ENCODE measurements at places on chromosomes 5 and 9. TPM values are rescaled to one million over a fixed set of nuclear protein-coding genes. Genes with fewer than 3 reads are reported as not detected.

DNA sequence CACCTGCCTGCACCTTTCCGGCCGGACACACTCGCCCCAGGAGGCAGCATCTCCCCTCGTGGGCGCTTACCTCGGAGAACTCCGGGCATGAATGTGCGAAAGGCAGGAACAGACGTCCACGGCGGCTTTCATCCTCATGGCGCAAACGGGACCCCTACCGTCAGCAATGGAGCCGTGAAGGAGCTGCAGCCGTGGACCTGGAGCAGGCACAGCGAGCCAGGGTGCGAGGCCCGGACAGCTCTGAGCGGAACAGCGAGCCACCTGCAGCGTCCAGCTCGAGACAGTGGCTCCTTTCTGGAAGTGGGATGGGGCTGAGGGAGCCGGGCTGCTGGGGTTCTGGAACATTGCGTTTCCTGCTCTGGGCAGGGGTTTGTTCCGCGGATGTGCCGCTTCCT, 7.8 kb upstream of the SLC6A19 start:
- no peak overlapping the region for H3K4me3 ChIP-seq
- H3K36me3 ChIP-seq: no peaks in the 10 kb centered on the region
- no peak overlapping the region for H3K27ac ChIP-seq
- no peak for DNase-seq
- H3K4me1 ChIP-seq: peaks cover 12% of the 10 kb centered on the region
- no peaks in the 10 kb centered on the region for H3K27me3 ChIP-seq

DNA sequence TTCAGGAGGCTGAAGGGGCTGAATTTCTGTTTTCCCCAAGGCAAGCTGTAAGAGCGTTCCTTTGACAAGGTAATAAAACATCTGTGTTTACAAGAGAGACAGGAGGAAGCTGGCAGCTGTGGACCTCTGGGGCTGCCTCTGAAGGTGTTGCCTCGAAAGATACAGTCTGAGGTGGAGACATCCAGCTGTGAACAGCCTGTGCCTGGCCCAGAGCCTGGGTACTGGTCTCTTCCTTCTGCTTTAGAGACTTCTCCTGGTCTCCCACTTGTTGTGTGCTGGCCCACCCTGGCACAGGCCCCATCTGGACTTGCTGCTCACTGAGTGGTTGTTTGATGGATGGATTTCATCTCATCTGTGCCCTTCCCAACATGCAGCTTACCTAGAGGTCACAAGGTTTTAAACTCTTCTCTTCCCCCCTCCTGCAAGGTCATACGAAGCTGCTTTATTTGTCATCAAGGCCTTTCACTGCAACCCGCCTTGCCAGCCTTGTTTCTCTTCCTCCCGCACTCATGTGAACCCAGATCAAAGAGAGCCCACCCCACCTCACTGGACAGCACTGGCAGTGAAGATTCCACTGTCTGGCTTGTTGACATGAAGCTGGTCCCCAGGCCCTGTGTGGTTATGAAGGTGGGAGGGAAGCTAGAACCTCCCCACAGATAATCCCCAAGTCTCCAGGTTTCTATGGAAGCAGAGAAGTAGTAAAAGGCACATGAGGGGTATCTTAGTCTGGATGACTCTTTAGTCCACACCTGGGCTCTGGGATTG, 35.0 kb upstream of the ALDH1B1 start:
- no peak overlapping the region for H3K27ac ChIP-seq
- H3K36me3 ChIP-seq: no peaks in the 10 kb centered on the region
- peaks cover 43% of the 10 kb centered on the region for H3K4me1 ChIP-seq
- no peak for DNase-seq
- H3K27me3 ChIP-seq: peaks cover 6% of the 10 kb centered on the region

GRCh38 chr5:133112026-133112660, 60.3 kb downstream of the HSPA4 start:
- no peak for DNase-seq
- peaks cover 7% of the 10 kb centered on the region for H3K36me3 ChIP-seq
- H3K27ac ChIP-seq: no peak overlapping the region
- H3K27me3 ChIP-seq: peaks cover 21% of the 10 kb centered on the region

CTSV gene
- 10.5 TPM for total RNA-seq

ENHO gene
- 4.5 TPM for total RNA-seq
